Activated T-helper 1 cell treated with anti-CD3 and anti-CD28 coated beads, Interleukin-12 subunit alpha, Interleukin-12 subunit beta, Interleukin-2, Interleukin-4 antibody, amounts not matched to agents 30 ng/mL and 10 ng/mL and 1 ng/mL, durations not matched to agents 14 hours and 24 hours and 36 hours (primary cell): ENCODE measurements at places on chromosomes 12 and 14.

DNA sequence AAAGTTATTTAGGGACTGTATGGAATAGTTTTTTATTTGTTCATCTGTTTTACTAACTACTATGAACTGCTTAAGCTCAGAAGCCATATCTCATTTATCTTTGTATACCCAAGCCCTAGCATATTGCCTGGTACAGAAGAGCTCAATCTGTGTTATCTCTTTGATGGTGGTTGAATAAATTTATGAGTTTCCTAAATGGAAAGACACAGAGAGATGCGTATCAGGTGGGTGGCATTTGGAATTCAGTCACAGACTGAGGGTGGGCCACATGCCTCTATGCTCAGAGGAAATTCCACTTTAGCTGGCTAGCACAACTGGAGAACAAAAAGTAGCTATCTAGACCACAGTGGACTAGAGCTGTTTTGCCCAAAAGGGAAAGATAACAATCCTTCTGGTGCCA is 145.5 kb downstream of the SLC6A15 start:
- no peak for DNase-seq

DNA sequence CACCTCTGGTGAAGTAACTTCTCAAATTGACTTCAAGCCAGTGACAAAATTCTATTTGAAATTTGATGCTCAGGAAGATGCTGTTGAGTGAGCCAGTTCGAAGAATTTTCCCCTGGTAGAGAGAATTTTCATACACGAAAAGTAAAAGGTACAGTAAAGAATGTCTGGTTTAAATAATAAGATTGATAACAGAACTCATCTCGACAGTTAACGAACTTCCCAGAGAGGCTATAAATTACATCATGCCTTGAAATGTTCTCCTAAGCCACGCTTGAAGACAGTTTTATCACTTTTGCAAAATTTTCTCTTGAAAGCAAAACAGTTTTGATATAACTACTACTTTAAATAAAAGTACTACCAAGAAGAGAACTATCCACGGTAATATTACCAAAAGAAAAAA is 14.4 kb upstream of the OR11G2 start:
- DNase-seq = no peak

DNA sequence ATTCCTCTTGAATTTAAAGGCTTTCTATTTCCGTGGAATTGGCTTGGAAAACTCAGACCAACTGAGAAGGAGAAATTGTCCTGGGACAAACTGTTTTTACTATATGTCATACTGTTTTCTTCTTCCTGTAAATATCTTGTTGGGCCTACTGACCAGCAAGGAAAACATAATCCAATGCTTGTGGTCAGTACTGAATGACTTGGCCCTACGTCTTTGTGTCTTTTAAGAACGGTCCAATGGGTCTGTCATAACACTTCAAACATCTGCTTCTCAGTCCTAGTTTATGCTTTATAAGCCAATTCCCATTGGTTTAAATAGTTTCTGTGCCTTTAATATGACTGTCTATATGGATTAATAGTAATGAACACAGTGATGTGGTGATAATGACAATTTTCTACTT is 248.5 kb upstream of the DDHD1 start:
- no peak for DNase-seq

- peak; percentile 16 for DNase-seq
These were observed 14.1 kb upstream of the TMEM119 start for GRCh38 chr12:108611884-108612415.

- no peak for DNase-seq
These were observed 688 bp downstream of the ULK1 start for GRCh38 chr12:131894981-131895639.

DNA sequence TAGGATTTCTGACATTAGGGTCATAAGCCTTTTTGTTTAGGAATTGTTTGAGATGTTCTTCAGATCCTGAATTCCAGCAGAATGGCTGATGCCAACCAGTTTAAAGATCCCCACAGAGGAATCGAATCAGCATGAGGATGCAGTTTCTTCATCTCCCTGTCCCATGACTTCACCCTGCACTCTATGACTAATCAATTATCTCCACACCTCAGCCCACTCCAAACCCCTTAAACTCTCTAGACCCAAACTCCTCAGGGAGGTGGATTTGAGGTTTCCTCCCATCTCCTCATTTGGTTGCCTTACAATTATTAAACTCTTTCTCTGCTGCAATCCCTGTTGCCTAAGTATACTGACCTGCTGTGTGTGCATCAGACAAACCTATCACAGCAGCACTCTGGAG is 86.5 kb upstream of the CRY1 start:
- no peak for DNase-seq

DNA sequence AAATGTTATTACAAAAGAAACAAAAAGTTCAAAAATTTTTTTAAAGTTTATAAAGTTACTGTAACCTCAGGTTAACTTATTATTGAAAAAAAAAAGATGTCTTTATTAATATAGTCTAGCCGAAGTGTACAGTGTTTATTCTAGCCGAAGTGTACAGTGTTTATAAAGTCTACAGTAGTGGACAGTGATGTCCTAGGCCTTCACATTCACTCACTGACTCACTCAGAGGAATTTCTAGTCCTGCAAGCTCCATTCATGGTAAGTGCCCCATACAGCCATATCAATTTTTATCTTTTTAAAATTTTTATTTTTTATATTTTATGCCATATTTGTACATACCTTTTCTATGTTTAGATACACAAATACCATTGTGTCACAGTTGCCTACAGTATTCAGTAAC is 10.4 kb downstream of the ATG2B start:
- no peak for DNase-seq

DNA sequence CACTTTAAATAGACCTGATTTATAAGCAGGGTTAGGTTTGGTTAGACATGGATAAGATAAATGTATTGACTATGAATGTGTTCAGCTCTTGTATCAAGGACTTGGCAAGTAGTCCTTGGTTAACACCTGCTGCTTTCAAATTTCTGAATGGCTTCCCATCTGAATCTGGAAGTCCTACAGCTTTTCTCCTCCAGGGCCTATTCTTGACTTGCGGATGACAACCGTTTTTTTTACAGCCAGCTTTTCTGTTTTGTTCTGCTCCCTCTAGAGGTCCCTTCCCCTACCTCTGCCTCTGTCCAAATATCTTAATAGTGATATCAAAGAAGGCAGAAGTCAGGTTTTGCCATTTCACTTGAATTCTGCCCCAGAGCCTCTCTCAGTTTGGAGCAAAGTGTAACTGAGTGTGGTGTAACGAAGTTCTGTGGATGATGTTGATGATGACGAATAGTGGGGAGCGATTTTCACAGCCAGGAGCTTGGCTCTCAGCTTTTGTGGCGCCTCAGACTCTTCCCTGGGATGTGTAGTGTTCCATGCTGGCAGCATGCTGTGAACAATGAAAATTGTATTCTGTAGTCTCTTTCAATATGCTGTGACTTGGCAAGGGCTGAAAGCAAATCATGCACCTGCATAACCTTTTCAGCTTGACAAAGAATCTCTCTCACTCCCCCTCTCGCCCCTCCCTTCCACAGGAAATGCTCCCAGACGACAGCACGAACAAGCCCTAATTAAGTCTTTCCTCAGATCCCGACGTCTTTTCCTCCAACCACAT is 5.0 kb upstream of the SLC4A8 start:
- DNase-seq = no peak

- DNase-seq = no peak
These were observed 286.4 kb downstream of the NELL2 start for GRCh38 chr12:44589697-44590096.
